ENCODE measurements at places on chromosomes 1 and 21. TPM values are rescaled to one million over a fixed set of nuclear protein-coding genes. Genes with fewer than 3 reads are reported as not detected.

DNA sequence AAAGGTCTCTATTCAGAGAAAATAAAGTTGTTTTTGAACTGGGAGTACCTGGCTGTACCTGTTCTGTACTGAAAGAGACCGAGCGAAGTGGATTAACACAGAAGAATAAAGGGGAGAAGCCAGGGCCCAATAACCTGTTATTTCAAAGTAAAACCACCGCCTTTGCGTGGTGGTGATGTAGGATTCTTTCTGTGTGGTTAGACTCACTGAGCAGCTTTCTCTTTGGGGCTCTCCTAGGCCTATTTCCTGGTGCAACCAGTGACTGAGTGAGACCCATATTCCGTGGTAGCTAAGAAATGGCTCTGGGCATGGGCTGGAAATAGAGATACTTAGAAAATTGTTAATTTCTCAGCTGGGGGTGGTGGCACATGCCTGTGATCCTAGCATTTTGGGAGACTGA is 99.9 kb downstream of the XCL2 start:
- no peak overlapping the region for H3K4me3 ChIP-seq
- DNase-seq = no peak
- no peaks in the 10 kb centered on the region for H3K36me3 ChIP-seq
- H3K27me3 ChIP-seq = peaks cover 10% of the 10 kb centered on the region
- peaks cover 9% of the 10 kb centered on the region for H3K4me1 ChIP-seq

DNA sequence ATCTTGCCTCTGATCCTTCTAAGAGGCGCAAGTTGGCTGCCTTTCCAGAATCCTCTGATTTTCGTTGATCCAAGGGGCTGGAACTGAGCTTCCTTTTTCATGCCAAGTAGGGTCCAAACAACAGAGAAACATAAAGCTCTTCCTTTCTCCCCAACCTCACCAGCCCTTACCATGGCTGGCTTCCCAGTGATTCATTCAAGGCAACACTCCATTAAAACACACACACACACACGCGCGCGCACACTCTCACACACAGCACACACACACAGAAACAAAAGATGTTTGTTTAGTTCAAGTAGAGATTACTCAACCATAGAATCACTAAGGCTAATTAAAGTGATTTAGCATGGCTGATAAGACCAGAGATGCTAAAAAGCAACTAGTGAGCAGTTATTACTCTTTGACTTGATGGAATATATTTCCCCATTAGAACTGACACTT is 13.0 kb upstream of the GUCA2A start:
- H3K27ac ChIP-seq = no peak overlapping the region
- no peak overlapping the region for H3K4me3 ChIP-seq
- peaks cover 7% of the 10 kb centered on the region for H3K36me3 ChIP-seq
- no peaks in the 10 kb centered on the region for H3K27me3 ChIP-seq
- no peak for DNase-seq

ATP8B2 gene
- total RNA-seq = 39.5 TPM

KRTAP19-3 gene
- not detected for total RNA-seq

RPRD2 gene
- total RNA-seq = 37.8 TPM
